Aorta (tissue), 5 donors: ENCODE measurements at places on chromosomes 11 and 22. TPM values are rescaled to one million over a fixed set of nuclear protein-coding genes. Genes with fewer than 3 reads are reported as not detected.

CHRNA10 gene
- 1.0 TPM for total RNA-seq

IL18 gene
- 11.1 TPM for total RNA-seq

DNA sequence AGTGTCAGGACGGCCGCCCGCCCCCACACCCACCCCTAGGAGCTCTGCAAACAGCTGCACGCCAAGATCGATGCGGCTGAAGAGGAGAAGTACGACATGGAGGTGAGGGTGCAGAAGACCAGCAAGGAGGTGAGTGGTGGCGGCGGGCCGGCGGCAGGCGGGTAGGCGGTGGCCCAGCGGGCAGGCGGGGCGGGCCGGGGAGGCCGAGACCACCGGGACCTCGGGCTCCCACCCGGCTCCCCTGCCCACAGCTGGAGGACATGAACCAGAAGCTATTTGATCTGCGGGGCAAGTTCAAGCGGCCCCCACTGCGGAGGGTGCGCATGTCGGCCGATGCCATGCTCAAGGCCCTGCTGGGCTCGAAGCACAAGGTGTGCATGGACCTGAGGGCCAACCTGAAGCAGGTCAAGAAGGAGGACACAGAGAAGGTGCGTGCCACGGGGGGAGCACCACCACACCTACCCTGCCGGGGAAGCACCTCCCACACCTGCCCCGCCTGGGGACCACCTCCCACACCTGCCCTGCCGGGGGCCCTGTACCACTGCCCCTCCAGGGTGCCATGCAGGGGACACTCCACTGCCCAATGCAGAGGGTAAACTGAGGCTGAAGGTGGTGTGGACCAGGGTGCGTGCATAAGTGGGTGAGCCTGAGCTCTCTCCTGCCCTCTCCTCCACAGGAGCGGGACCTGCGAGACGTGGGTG lies 2.1 kb downstream of the TNNI2 start:
- H3K27me3 ChIP-seq: no peaks in the 10 kb centered on the region
- no peak overlapping the region for H3K27ac ChIP-seq
- no peaks in the 10 kb centered on the region for H3K4me1 ChIP-seq

DNA sequence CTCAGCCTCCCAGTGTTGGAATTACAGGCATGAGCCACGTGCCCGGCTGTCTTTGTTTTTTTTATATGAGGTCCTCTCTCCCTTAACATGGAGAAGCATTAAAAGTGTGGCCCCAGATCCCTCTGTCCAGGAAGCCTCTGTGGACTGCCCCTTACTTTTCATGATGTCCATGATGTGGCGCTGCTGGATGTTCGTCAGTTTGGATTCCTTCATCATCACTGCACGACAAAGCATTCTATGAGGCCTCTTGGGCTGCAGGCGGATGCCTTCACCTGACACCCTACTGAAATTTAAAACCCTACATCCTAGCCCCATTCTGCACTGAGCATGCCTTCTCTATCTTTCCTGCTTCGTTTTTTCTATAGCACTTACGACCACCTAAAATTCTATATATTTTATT lies 2.1 kb downstream of the C22orf23 start:
- DNase-seq: no peak
- H3K4me1 ChIP-seq: peaks cover 2% of the 10 kb centered on the region
- no peaks in the 10 kb centered on the region for H3K36me3 ChIP-seq
- H3K27ac ChIP-seq: no peak overlapping the region
- no peaks in the 10 kb centered on the region for H3K27me3 ChIP-seq
- no peak overlapping the region for H3K4me3 ChIP-seq

GRCh38 chr11:92101920-92102319 lies 122.7 kb upstream of the FAT3 start:
- H3K4me1 ChIP-seq: no peaks in the 10 kb centered on the region
- H3K4me3 ChIP-seq: no peak overlapping the region
- H3K36me3 ChIP-seq: no peaks in the 10 kb centered on the region
- DNase-seq: no peak

GRCh38 chr22:42939451-42939881 lies 75.5 kb downstream of the PACSIN2 start:
- DNase-seq: no peak
- H3K27me3 ChIP-seq: no peaks in the 10 kb centered on the region

DNA sequence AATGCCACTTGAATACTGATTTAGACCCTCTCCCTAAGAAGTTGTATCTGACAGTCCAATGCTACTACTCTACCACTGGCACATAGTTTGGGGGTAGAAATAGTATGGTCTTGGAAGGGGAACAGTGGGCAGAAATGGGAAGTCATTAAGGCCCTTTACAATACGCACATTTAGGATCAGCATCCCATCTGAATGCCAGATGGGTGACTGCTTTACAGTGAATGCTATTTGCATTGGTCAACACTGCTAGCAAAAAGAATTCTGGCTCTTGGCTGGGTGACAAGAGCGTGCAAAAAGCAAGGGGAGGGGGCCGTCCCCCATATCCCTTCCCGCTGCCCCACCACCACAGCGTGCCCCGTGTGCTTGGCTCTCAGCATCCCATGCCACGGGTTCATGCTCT lies 104.7 kb upstream of the BID start:
- no peak overlapping the region for H3K27ac ChIP-seq
- H3K4me1 ChIP-seq: no peaks in the 10 kb centered on the region
- DNase-seq: no peak
- H3K27me3 ChIP-seq: no peaks in the 10 kb centered on the region
- H3K36me3 ChIP-seq: no peaks in the 10 kb centered on the region
- H3K4me3 ChIP-seq: no peak overlapping the region

DNA sequence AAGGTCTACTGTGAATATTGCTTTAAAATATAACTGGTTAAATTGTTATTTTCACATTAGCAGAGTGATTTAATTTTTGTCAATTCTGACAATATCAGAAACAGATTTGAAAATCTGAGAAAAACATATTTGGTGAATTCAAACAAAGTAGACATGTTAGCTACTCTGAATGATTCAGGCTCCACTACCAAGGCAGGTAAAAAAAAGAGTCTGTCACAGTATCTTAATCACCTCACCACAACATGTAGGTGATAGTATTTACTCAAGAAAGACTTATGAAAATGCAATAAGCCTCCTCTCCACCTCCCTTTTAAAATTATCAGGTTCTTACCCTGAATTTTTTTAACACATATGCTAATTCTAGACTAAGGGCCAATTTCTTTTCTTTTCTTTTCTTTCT lies 42.6 kb downstream of the DDI1 start:
- no peaks in the 10 kb centered on the region for H3K4me1 ChIP-seq
- H3K4me3 ChIP-seq: no peak overlapping the region
- no peaks in the 10 kb centered on the region for H3K27me3 ChIP-seq
- no peaks in the 10 kb centered on the region for H3K36me3 ChIP-seq

DNA sequence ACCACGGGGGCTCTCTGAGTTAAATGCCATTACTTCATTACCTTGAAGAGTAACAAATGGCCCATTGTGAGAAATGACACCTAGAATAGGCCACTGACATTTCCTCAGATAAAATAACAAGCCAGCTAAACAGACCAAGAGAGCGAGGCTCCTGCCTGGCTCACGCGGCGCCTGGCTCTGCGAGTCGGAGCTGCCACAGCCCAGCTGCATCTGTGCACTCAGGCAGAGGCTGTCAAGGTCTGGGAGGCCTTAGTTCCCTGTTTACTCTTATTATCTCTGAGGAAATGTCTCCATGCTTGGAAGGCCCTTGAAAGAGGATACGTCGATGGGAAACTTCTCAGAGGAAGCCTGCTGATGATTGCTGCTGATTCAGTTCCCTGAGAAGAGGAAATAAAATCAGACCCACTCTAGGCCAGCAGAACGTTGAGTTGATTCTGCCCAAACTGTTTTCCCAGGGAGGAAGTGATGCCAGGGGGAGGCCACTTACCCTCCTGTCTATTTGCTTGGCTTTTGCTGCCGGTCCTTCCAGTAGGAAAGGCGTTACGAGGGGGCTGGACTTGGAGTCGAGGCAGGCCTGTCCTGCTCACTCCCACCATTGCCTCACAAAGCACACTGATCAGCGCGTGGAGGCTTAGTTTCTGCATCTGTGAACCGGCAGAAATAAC lies 208.8 kb downstream of the TBC1D22A start:
- H3K4me1 ChIP-seq: no peaks in the 10 kb centered on the region
- no peak for DNase-seq
- H3K27ac ChIP-seq: no peak overlapping the region
- peaks cover 2% of the 10 kb centered on the region for H3K36me3 ChIP-seq

- H3K4me3 ChIP-seq: no peak overlapping the region
- no peaks in the 10 kb centered on the region for H3K4me1 ChIP-seq
- H3K36me3 ChIP-seq: no peaks in the 10 kb centered on the region
- DNase-seq: no peak
- no peaks in the 10 kb centered on the region for H3K27me3 ChIP-seq
These were observed 34.0 kb upstream of the EIF3D start for GRCh38 chr22:36563001-36563400.

DNA sequence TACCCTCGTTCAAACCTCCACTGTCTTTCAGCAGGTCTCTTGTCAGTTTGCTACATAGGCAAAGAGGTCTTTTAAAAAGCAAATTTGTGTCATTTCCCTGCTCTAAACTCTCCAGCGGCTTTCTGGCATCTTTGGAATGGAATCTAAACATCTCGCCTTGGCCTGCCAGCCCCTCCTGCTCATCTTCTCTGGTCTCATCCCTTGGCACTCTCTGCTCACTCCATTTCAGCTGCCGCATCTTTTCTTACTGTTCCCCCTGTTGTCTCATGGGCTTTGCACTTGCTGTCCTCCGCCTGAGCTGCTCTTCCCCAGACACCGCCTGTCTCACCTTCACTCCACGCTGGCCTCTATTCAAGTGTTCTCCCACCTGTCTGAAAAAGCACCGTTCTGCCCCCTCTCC lies 46.6 kb downstream of the BMAL1 start:
- no peaks in the 10 kb centered on the region for H3K4me1 ChIP-seq
- DNase-seq: no peak
- no peak overlapping the region for H3K27ac ChIP-seq
- no peaks in the 10 kb centered on the region for H3K36me3 ChIP-seq
- H3K4me3 ChIP-seq: no peak overlapping the region

- no peaks in the 10 kb centered on the region for H3K4me1 ChIP-seq
- no peak for DNase-seq
- H3K36me3 ChIP-seq: no peaks in the 10 kb centered on the region
- H3K4me3 ChIP-seq: no peak overlapping the region
These were observed 971 bp downstream of the DNAJB13 start for GRCh38 chr11:73951797-73952196.

DNA sequence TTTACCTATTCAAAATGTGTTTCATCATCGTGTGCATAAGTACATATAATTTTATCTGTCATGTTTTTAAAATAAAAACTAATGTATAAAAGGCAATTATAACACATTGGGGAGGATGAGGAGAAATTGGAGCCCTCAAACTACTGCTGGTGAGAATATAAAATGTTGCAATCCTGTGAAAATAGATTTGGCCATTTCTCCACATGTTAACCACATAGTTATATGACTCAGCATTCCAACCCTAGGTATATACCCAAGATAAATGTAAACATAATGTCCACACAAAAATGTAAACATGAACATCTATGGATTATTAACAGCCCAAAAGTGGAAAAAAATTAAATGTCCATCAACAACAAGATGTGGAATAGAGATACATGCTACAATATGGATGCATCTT lies 928.0 kb upstream of the FAT3 start:
- no peaks in the 10 kb centered on the region for H3K36me3 ChIP-seq
- no peaks in the 10 kb centered on the region for H3K4me1 ChIP-seq
- no peak for DNase-seq
- H3K4me3 ChIP-seq: no peak overlapping the region

- no peaks in the 10 kb centered on the region for H3K36me3 ChIP-seq
- H3K27me3 ChIP-seq: no peaks in the 10 kb centered on the region
- no peak overlapping the region for H3K4me3 ChIP-seq
- H3K4me1 ChIP-seq: no peaks in the 10 kb centered on the region
- DNase-seq: no peak
- no peak overlapping the region for H3K27ac ChIP-seq
These were observed 67.5 kb upstream of the CCDC179 start for GRCh38 chr11:22927793-22928192.

GRCh38 chr11:134576721-134577171 lies 164.7 kb upstream of the B3GAT1 start:
- no peak overlapping the region for H3K27ac ChIP-seq
- H3K4me3 ChIP-seq: no peak overlapping the region
- no peaks in the 10 kb centered on the region for H3K27me3 ChIP-seq
- no peaks in the 10 kb centered on the region for H3K36me3 ChIP-seq
